ENCODE measurements at places on chromosomes 1 and 21.

GRCh38 chr1:67831850-67832513, 1.3 kb downstream of the GNG12 start:
- peak; percentile 81 for DNase-seq

DNA sequence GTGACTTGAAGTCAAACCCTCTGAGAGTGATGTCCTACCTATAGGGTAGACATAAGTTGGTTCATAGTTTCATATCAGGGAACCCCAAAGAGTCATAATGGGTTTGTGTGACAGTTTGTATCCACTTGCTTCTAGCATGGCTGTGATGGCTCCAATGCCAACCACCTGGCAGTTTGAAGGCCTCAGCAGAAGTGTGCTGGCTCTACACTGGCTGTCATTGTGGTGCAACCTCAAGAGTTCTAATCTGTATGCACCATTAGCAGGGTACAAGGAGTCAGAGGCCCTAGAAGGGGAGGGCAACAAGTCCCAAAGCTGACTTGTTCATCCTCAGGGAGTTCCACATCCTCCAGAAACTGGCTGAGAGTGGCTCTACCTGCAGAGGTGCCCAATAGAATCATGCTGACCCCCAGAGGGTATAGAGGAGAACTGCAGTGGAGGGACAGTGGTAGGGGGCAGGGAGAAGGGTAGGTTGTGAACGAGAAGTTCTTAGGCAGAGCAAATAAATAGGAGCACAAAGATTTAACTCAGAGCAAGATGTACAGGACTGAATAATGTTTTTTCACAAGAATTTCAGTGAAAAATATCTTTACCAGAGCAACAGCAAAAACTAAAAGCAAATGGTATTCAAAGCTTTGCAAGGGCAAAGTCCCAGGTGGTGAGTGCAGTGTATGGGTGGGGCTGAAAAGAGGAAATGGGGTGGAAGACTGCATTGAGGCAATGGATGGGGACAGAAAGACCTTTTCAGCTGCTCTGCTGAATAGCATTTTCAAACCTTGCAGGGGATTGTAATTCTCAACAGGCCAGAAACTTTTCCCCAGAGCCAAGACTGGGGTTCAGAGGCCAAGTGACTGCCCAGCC, 3.2 kb downstream of the FCRL2 start:
- DNase-seq: no peak

GRCh38 chr1:65195495-65196417, 47.8 kb downstream of the AK4 start:
- no peak for DNase-seq

- DNase-seq: no peak
Observed at GRCh38 chr1:178531887-178532286, 19.0 kb downstream of the TEX35 start.

Measured in endothelial cell of umbilical vein (primary cell).